ENCODE measurements at places on chromosomes 7 and 10.

DNA sequence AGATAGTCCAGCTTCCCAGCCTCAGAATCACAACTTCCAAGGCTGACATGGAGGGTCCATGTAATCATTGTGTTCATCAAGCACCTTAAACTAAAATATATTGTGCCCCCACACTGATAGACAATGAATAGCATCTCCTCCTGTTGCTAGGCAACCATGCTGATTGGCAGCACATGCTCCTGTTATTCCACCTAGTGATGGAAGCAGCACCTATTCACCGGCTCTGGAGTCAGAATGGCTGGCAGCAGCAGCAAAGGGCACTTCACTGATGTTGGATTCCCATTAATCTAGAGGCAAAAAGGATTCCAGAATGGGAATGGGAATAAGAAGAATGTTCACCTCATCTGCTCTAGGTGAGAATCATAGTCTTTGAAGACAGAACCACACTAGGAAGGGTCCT, 55.0 kb downstream of the RELN start:
- no peak for DNase-seq

- no peak for DNase-seq
These were observed 47.8 kb downstream of the BZW2 start for GRCh38 chr7:16693601-16694318.

GRCh38 chr10:122567056-122567660, 6.6 kb downstream of the DMBT1 start:
- DNase-seq: peak; percentile 55

GRCh38 chr7:100629117-100629716, 12.1 kb downstream of the TFR2 start:
- peak; percentile 58 for DNase-seq

DNA sequence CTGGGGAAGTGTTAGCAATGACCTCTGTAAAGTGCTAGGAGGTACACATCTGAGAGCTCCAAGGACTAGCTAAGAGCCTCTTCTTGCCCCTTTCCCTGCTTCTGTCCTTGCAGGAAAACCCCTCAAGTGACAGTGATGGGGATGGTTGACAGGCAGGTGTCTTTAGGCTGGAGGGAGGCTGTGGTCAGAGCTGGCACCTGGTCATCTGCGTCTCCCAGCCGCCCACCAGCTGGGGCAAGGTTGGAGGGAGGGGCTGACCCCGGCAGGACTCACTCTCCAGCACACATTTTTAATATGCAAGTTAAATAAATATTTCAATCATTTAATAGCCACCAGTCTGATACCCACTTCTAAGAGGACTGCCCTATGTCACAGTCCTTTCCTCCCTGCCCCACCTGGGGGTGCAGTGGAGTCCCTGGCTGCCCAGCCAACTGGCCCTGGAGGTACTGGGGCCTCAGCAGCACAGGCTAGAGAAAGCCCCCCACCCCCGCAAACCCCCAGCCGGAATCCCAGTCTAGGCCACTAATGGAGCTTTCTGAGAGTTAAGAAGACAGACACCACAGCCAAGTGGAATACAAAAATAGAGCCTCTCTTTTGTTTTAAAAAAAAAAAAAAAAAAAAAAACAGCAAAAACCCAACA, 6.3 kb downstream of the FGF8 start:
- no peak for DNase-seq

GRCh38 chr10:123145542-123146012, 2.4 kb upstream of the HMX2 start:
- no peak for DNase-seq

GRCh38 chr10:43376046-43376635, 4.7 kb downstream of the FXYD4 start:
- DNase-seq: no peak

DNA sequence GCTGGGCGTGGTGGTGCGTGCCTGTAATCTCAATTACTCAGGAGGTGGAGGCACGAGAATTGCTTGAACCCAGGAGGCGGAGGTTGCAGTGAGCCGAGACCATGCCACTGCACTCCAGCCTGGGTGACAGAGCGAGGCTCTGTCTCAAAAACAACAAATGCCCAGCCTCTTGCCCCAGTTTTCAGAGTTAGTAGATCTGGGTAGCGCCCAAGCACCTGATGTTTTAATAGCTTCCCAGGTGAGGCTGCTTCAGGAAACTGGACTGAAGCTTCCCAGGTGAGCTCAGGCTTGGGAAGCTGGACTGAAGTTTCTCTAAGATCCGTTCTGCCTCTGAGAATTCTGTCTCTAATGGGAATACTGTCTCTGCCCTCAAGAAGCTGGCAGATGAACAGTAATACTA, 12.2 kb downstream of the RPS24 start:
- no peak for DNase-seq
